ENCODE measurements at places on chromosomes 5 and 9.

DNA sequence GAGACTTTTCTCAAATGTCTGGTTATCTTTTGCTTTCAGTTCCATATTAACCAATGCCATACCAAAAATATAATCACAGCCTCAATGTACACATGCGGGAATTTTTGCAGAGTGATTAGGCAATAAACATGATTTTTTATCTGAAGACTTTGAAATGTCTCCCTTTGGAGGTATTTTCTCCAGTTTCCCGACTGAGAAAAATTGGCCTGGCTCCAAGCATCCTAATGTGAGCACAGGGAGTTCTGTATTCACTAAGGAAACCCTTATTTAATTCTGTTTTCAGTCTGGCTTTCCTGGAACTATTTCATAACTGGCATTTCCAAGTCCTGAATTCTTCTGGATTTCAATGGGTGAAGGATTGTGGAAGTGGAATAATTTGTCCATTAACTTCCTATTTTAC, 8.5 kb downstream of the HCN1 start:
- no peak for DNase-seq

GRCh38 chr9:92631452-92632343, 38.2 kb downstream of the IPPK start:
- no peak for DNase-seq

DNA sequence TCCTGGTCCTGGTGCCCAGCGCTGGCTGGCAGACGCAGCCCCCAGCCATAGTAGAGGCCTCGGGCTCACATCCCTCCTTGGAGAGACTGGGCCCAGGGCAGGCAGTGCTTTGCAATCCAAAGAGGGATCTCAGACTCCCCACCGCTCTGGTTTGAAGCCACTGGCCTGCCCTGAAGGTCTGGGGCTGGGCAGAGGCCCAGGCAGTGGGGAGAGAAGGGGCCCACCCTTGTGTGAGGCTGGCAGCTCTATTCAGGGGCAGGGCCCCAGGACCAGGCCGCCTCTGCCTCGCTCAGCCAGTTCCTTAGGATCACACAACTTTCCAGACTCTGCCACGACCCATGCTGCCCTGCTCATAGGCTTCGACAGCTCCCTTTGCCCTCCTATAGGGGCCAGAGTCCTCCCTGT, 10.7 kb upstream of the SEC16A start:
- no peak for DNase-seq

- DNase-seq, result no peak
These were observed 273.5 kb upstream of the ST8SIA4 start for GRCh38 chr5:101176605-101177004.

DNA sequence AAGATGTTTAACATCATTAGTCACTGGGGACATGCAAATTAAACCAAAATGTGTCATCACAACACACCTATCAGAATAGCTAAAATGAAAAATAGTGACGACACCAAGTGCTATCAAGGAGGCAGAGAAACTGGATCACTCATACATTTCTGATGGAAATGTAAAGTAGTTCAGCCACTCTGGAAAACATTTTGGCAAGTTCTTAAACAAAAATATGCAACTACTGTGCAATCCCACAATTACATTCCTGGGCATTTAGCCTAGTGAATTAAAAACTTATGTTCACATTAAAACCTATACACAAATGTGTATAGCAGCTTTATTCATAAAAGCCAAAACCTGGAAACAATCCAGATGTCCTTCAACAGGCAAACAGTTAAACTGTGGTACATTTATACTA, 53.1 kb downstream of the SVEP1 start:
- no peak for DNase-seq

DNA sequence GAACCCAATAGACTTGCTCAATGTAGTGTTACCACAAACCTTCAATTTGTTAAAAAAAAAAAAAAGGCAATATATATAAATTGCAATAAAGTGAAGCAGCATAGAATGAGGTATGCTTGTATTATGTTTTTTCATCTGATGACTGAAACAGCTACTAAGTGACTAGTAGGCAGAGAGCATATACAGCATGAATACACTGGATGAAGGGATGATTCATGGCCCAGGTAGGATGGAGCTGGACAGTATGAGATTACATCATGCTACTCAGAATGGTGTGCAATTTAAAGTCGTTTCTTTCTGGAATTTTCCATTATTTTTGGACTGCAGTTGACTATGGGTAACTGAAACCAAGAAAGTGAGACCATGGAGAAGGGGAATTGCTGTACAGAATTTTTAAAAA, 161.2 kb downstream of the GNA14 start:
- no peak for DNase-seq

GRCh38 chr5:110514030-110514429, 212.4 kb downstream of the TMEM232 start:
- DNase-seq, result no peak

- DNase-seq, result no peak
These were observed 40.2 kb upstream of the AGXT2 start for GRCh38 chr5:35087991-35088390.

DNA sequence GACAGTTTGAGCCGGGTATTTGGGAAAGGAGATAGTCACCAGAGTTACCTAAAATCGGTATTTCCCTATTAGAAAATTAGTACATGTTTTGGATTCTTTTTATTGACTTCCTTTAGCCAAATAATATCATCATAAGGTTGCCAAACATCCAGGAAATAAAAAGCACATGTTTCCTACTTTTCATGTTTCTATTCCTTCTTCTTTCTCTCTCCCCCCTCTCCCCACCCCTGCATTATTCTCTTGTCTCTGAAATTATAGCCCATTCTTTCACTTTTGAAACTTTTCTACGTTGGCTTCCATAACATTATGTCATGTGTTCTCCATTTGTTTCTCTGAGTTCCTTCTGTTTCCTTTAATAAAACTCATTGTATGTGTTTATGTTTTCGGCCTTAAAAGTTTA, 161.9 kb downstream of the ALDH1A1 start:
- no peak for DNase-seq

DNA sequence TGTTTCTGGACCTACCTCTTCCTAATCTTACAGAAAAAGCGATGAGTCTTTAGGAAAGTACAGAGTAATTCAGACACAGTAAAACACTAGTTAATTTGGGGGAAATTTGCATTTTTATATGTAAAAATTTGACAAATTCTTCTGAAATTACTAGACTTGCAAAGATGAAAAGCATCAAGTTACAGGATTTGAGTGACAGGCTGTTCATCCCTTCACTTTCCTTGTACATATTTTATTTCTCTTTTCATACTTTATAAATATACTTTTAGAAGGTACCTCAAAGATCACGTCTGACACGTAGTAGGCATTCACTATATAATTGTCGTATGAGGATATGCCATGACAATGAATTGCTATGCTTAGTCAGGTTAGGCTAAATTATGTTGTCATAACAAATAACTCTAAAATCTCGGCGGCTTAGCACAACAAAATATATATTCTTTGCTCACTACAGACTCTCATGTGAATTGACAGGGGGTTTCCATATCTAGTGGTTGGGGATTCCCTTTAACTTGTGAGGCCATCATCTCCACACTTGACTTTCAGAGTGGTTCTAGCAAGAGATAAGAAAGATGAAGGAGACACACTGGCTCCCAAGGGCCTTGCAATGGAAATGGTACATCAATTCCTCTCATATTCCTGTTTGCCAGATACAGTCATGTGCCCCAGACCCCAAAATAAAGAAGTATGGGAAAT, 154.1 kb upstream of the TUT7 start:
- DNase-seq, result no peak

DNA sequence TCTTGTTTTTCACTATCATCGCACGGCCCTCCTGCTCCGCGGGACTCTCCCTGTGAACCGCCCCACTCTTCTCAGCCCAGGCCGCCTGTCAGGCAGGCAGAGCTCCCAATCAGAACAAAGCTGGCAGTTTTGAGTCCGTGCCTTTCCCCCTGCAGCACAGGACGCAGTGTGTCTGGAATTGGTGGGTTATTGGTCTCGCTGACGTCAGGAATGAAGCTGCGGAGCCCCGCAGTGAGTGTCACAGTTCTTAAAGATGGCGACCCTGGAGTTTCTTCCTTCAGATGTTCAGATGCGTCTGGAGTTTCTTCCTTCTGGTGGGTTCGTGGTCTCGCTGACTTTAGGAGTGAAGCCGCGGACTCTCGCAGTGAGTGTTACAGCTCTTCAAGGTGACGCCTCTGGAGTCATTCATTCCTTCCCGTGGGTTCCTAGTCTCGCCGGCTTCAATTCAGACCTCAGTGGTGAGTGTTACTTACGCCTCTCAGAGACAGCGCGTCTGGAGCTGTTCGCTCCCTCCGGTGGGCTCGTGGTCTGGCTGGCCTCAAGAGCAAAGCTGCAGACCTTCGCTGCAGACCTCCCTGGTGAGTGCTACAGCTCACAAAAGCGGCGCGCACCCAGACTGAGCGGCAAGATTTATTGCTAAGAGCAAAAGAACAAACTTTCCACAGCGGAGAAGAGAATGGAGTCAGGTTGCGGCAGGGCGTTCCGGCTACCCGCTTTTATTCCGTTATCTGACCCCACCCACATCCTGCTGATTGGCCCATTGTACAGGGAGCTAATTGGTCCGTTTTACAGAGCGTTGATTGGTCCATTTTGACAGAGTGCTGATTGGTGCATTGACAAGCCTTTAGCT, 7.4 kb downstream of the ZDHHC11B start:
- DNase-seq, result no peak

GRCh38 chr5:129041196-129041881, 53.2 kb upstream of the ISOC1 start:
- DNase-seq, result no peak

DNA sequence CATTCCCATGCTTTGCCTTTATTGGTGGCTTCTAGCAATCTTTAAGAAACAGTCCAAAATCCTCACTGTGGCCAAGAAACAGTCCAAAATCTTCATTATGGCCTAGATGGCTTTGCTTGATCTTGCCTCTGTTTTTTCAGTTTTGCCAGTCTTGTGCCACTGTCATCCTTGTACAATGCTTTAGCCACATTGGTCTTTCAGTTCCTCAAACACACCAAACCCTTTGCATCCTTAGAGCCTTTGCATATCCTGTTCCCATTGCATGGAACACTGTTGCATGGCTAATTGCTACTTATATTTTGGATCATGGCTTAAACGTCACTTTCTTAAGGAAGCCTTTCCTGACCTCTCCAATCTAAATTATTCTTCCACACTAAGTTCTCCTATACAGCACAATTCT, 22.1 kb downstream of the MRRF start:
- no peak for DNase-seq

GRCh38 chr5:80713631-80714030, 58.8 kb upstream of the DHFR start:
- no peak for DNase-seq

DNA sequence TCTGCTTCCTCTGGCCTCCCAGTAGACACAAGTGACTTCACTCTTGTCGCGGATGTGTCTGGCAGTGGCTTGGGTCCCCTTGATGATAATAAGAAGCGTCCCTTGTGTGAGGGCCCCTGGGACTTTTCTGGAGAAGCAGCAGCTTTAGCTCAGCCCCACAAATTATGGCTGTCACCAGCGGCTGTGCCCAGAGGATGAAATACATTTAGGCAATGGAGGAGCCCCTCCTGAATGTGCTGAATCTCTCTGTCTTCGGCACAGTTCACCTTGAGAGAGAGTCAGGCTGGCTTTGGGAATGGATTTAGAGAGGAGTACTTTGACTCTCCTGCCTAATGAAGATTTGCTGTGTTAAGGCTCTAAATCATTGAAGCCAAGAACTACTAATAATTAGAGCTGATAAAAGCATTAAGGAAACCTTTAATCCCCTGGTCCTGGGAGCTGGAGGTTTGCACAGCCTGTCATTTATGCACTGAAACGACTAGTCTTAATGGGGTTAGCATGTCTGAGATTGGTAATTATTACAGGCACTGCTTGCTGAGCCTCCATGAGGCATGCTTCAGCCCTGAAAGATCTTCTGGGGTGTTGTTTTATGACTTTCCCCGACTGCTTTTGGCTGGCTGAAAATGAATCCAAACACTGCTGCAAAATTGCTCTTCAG, 127.0 kb downstream of the TENT4A start:
- DNase-seq, result no peak

DNA sequence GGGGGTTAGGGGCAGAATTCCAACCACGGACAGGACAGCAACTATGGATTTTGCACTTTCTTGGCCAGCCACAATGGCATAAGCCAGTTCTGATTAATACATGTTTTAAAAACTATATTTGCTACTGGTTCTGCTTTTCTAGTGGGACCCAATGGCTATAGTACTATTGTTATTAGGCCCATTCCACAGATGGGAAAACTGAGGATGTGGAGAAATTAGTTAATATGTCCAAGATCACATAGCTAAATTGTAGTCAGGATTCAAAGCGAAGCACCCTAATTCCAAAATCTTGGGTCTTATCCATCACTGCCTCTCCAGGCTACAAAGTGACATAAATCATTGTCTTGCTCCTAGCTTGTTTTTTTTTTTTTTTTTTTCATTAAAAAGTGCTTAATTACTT, 133.9 kb downstream of the PJA2 start:
- no peak for DNase-seq
